ENCODE measurements at places on chromosomes 16 and 17. TPM values are rescaled to one million over a fixed set of nuclear protein-coding genes. Genes with fewer than 3 reads are reported as not detected.
A peak's percentile ranks its signal among the peaks of the same experiment; 100 is the strongest.

- DNase-seq: peak; percentile 1
Observed at GRCh38 chr16:59164461-59164860, 430.3 kb upstream of the GOT2 start.

The ARHGAP44 gene
- 1.4 TPM for total RNA-seq

DNA sequence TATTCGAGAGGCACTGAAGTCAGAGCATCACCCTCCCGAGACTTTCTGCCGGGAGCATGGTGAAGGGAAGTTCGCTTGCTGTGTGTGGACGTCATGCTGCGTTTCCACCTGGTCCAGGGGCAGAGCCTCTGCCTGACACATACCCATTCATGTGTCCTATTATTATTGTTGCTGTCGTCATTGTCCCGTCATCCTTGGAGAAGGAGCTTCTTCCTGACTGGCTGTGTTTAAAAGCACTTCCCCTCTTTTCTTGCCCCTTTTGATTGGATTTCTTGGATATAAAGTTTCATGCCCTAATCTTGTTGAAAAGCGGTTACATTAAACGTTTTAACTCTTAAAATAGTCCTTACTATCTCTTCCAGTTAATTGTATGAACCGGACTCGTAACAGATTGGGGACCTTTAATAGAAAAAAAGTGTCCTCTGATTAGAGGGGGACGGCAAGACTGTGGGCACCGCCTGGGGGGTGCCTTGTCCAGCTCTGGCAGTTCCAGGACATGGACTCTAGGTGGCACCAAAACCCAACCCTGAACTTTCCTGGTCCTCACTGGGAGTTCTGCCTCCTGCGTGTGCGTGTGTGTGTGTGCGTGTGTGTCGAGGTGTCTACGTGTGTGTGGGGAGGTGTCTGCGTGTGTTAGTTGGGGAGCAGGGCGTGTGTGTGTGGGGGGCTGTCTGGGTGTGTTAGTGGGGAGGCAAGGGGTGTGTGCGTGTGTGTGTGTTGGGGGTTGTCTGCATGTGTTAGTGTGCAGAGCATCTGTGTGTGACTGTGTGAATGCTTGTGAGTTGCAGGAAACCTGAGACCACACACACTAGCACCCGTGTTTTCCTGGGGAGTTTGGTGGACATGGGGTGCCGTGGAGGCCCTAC lies 133.3 kb upstream of the CIBAR2 start:
- DNase-seq: peak; percentile 68

- DNase-seq: peak; percentile 16
Observed at GRCh38 chr16:24580665-24581064, 41.3 kb downstream of the RBBP6 start.

The MYH2 gene
- total RNA-seq: 0.02 TPM

The COL1A1 gene
- total RNA-seq: 18,656 TPM

The C1QTNF8 gene
- not detected for total RNA-seq

The STX4 gene
- 54.9 TPM for total RNA-seq

- no peak for DNase-seq
Observed at GRCh38 chr17:11412654-11413053, 171.6 kb downstream of the SHISA6 start.

The GIT1 gene
- 52.2 TPM for total RNA-seq

All from astrocyte (in vitro differentiated cells and primary cell).